ENCODE measurements at places on chromosomes 12 and 14. TPM values are rescaled to one million over a fixed set of nuclear protein-coding genes. Genes with fewer than 3 reads are reported as not detected.

- DNase-seq = no peak
Observed at GRCh38 chr12:56330936-56331490, 2.8 kb downstream of the PAN2 start.

DNA sequence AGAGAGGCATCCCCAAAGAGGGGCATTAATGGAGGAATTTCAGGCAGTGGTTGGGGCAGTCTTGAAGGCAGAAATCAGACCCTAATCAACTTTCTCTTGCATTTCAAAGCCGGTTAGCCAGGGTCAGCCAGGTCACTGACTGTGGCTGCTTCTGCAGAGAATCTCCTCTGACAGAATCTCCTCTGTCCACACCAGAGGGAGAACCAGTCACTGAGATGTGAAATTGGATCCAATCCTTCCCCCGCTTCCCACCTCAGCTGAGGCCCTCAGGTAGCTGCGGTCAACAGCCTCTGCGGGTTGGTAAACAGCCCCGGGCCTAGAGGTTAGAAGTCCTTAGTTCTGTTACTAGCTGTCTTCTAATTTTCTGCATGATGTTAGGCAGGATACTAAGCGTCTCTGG, 39.8 kb upstream of the NUAK1 start:
- no peak for DNase-seq

GRCh38 chr12:5875851-5876250, 69.2 kb downstream of the ANO2 start:
- DNase-seq = no peak

DNA sequence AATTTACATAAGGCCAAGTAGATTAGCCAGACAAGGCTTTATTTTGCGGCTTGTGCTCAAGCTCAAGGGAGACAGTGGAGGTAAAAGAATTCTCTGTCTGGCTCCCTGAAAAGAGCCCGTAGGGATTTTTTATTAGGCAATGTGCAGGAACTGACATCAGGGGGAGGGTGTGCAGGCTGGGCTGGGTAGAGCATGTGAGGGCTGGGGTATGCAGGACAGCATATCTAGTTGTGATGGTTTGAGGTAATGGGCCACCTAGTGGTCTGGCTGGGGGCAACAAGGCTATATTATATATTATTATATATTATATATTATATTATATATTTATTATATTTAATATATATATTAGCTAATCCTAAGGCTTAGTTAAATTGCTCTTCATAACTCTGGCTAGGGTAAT, 102.1 kb downstream of the TMEM117 start:
- DNase-seq = peak; percentile 2

DNA sequence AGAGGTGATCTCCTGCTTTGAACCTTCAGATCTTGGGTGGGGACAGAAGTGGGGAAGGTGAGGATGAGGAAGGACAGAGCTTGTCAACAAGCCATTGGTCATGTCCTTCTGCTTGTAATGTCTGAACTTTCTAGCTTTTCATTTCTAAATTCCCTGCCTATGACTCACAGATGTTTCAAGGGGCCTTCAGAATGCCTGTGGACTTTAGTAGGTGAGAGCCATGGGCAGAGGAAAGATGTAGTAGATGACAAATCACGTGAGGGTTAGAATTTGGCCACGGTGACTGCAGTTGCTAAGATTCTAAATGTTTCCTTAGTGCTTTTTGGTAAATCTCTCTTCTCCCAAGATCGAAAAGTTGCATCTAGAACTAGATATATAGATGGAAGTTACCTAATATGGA, 18.7 kb upstream of the CREBL2 start:
- DNase-seq = peak; percentile 56

- DNase-seq = no peak
Observed at GRCh38 chr12:109064143-109064542, 11.8 kb downstream of the USP30 start.

DNA sequence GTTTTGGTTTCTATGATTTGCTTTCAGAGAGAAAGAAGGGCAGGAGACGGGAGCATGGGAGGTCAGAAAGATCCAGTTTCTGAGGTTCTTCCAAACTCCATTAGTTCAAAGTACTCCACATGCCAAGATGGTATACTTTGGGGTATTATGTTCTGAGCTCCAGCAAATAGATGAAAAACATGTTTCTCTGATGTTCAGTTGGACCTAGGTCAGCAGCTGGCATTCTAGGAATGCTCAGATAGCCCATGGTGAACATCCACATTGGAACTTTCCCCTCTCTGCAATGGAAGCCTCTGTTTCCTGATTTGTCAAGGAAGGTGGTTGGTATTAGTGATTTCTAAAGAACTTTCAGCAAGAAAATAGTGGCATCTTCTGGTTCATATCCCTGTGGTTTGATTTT, 257.5 kb downstream of the KTN1 start:
- DNase-seq = peak; percentile 10

DNA sequence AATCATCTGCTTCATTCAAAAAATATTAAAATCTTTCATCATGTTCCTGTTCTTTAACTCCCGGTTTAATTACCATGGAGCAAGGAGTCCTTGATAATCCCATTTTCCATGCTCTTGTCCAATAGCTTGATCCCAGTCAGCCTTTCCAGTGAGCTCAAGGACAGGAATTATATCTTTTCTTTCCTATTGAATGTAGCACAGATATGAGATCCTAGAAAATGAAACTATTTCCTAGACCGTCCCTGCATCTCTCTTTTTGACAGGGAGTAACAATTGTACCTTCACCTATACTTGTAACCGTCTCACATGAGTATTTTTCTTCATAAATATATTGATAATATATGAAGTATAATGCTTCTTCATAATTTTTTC, 35.6 kb downstream of the PIK3C2G start:
- DNase-seq = no peak

DNA sequence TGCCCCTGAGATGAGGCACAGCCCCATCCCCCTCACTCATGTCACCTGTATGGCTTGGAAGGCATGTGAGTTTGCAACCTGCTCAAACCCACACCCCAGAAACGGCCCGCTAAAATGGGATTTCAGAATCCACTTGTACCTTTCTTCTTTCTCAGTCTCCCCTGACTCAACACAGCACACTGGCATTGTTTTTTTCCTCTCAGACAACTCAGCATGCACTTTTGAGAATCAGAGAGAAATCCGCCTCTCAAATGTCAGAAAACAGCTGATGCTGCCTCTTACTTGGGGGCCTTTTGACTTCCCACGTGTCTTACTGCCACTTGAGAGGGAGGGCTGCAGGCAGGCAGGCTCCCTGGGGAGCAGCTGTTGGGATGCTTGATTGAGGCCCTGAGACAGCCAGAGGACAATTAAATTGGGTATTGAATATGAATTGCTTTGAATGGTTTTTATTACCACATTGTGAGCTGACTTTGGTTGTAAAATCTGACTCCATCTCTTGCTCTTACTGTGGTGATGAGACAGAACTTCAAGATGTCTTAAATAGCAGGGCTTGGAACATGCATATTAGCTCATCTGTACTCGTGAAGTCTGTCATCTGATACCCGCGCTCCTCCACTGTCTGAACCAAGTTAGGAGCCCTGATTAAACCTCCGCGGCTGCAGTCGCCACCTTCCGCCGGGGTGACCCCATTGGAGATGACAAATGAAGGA, 96.6 kb downstream of the APAF1 start:
- DNase-seq = no peak

GRCh38 chr12:115998119-115998633, 279.3 kb downstream of the MED13L start:
- peak; percentile 24 for DNase-seq

DNA sequence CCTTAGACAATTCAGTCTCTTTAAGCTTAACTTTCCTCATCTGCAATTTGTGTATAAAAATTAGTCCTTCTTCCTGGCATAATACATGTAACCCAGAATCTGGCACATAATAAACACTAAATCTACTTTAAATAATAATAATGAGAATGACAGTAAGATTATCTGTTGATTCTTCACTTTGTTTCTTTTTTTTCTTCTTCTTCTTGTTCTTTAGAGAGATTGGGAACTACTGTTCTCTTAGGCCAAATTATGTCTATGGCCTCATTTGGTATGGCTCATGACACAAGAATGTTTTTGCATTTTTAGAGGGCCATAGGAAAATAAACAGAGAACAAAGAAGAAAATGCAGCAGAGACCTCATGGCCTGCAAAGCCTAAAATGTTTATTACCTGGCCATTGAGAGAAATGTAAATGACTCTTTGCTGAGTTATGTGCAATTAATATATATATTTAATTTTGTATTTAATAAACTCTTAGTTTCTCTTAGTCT, 275.8 kb downstream of the SLC6A15 start:
- no peak for DNase-seq

DNA sequence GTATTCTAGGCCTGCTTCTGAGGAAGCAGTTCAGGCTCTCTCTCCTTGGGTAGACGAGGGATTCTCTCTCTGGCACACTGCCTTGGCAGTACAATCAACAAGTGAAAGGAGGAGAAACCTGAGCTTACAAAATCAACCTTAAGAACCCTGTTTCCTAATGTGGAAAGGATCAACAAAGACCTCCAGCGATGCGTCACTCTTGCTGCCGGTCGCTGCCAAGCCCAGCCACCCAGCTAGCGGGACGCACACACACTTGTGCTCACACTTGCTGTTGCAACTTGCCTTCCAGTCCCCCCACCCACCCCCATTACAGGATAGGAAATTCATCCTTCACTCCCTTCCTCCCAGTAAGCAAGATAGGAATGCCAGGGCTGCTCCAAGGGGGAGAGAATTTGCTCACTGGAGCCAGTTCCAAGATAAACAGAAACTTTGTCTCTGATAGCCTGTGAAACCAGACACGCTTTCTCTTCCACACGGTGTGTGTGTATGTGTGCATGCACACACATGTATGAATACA, 144.3 kb downstream of the BCL11B start:
- DNase-seq = no peak

GRCh38 chr14:30333934-30334333, 225.0 kb upstream of the G2E3 start:
- no peak for DNase-seq

GRCh38 chr12:25995906-25996305, 37.4 kb downstream of the RASSF8 start:
- no peak for DNase-seq

DNA sequence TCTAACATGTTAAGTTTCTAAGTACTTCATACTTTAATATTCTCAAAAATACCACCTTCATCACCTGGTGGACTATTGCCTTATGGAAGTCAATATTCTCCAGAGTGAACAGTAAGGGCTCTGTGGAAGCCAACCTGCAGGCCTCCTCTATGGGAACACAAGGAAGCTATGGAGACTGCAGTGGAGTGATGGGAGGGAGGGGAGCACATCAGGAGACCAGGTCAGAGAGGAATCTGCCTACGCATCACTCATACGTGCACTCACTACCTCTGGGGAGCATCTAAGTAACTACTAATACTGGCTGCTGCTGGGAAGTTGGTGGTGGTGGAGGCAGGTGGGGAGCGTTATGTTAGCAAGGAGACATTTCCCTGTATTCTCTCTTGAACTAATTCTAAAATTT, 19.9 kb downstream of the HECTD4 start:
- no peak for DNase-seq

Gene ZNF26
- 6.5 TPM for total RNA-seq

Gene CISTR
- not detected for total RNA-seq

Gene FOXN4
- 0.11 TPM for total RNA-seq
